Nephron progenitor cell (in vitro differentiated cells): ENCODE measurements at places on chromosomes 11 and 22.

DNA sequence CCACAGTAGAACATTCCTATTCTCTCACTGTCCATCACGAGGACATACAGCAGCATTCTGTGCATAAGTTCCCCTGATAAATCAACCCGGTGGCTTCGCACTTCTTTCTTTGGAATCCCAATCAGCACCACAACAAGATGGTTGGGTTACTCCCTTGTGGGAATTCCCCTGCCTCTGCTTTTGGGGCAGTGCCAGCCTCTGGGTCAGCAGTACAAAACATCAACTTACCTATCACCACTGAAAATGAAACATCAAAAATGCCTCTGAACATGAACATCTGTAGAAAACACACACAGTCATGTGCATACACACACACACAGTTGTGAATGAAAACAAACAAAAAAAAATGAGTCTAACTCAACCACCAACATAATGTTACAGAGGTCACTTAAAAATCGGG, 79.3 kb downstream of the KCNA4 start:
- DNase-seq: no peak

- no peak for DNase-seq
Measured at GRCh38 chr11:116693593-116694348, 79.0 kb downstream of the BUD13 start.

DNA sequence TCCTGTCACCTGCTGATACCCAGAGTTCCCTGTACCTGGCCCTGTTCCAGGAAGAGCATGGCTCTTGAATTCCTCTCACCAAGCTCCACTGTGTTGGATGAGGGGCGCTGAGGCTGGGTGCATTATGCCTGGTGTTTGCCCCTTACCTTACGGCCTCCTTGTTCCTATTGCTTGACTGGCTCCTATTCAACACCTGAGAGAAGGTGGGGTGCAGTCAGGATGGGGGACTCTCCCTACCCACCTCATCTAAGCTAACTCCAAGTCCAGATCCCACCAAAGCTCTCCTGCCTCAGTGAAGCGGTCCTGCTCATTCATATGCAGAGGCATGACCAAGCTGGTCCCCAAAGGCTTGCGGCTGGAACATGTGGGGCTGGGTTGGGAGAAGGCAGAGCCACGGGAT, 35.8 kb upstream of the RIC3 start:
- no peak for DNase-seq

DNA sequence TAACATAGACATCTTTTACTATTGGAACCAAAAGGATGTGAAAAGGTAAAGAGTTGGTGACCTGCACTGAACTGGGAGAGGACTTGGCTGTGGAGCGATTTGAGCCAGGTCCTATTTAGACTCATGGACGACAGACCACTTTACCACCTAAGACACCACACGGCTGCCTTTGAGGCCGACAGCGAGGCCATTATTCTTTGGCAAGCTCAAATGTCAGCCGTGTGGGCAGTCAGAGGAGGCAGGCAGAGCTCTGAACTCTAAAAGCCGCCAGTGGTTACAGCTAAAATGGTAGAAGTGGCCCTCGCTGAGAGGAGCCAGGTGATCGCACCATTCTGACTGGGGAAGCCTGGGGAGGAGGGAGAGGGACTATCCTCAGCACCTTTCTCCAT, 50.5 kb downstream of the SCUBE1 start:
- DNase-seq: no peak

- DNase-seq: peak; percentile 87
Measured at GRCh38 chr22:23591201-23591791, 11.2 kb upstream of the IGLL1 start.

DNA sequence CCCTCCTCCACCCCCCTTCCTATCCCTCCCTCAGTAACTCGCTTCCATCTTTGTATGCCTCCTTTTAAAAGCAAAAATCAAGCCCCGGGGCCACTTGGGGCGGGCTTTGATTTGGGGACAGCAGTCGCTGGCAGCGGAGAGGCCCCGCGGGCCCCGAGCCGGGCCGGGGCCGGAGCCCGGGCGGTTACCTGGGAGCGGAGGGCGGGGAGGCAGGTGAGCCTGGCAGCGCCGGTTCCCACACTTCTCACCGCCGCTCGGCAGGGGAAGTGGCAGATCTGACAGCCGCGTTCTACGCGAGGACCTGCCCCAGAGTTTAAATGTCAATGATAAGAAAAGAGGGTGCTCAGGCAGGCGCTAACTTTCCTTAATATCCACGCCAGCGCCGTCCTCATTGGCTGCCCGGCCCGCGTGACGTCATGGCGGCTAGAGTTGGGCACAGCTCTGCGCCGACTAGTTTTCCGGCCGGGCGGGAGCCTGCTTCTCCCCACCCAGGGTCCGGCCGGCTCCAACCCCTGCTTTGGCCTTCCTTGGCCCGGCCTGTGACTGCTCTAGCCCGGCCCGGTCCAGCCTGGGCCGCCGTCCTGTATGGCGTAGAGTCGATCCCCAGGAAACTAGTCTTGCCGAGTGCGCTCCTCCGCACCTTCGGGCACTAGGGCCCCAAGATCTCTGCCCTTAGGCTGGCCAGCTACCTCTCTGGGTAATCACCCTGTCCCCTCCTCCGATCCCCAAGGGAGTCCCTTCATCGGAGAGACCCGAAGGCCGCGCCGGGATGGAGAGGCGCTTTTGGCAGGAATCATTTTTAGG, 6.7 kb upstream of the PAX6 start:
- peak; percentile 46 for DNase-seq

GRCh38 chr11:107042748-107043147, 24.5 kb upstream of the GUCY1A2 start:
- no peak for DNase-seq
